IMR-90 (cell line): ENCODE measurements at places on chromosomes 3 and 15. TPM values are rescaled to one million over a fixed set of nuclear protein-coding genes. Genes with fewer than 3 reads are reported as not detected.
A peak's percentile ranks its signal among the peaks of the same experiment; 100 is the strongest.

- DNase-seq: peak; percentile 68
Observed at GRCh38 chr3:11641683-11642430, 1.9 kb downstream of the VGLL4 start.

DNA sequence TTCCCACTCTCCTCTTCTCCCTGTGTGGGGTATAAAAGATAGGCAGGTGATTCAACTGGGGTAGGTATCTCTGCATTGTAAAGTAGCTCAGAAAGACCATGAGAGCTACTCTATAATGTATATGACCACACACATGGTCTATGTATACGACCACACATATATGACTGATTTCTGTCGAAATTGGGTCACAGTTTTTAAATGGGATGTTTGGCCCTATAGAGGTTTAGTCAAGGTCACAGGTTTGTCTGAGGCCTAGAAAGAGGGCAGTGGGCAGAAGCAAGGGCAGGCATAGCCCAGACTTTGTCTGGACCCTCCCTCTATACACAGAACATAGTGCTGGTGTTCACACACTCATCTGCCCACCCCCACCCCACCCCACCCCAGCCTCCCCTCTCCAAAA is 4.4 kb downstream of the LAMP3 start:
- no peak for DNase-seq

DNA sequence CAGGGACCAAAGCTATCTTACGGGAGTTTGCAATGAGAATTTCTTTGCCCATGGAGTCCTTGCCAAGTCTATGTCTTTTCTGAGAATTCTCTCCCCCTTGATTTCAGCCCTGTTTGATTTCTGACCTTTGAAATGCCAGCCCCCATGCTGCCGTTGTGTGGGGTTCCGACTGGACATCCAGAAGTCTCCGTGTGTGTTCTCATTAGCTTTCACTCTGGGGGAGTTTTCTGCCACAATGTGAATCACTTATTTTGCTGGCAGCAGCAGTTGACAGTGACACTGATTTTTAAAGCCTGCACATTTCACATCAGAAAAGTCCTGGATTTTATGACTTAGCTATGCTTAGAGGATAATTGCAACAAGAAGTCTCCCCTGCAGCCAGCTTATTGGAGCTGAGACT is 98.4 kb upstream of the CTDSPL start:
- DNase-seq: no peak

DNA sequence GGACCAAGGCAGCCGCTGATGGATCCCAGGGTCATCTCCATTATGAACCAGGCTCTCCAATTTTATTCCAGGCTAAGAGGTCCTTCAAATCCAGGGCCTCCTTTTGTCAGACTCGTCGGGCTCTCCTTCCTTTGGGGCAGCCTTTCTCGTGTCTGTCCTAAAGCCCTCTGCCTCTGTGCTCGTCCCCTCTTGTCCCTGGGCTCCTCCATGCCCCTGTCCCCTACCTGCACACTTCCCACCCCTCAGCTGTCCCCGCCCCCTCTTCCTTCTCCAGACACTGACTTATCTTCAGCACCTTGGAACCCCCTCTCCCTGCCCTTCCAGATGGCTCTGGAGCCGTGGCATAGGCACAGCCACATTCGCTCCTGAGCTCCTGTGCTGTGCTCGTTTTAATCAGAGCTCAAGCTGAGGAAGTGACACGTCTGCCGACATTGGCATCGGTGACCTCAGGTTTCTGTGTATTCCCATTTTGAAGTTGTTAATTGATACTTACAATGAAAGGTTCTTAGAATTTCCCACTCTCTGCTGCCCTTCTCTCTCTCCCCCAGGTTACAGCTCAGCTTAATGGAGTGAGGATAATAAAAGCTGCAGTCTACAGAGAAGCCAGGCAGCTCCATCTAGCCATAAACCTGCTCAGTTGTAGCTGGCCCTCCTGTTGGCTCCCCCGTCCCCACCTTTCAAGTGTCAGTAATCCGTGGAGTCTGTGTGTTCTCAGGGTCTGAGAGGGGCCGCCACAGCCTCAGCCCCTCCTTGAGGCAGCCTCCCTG is 51.1 kb upstream of the SEC22A start:
- DNase-seq: no peak

GRCh38 chr15:46251903-46252302 is 617.1 kb downstream of the SQOR start:
- no peak for DNase-seq

- peak; percentile 31 for DNase-seq
Observed at GRCh38 chr3:69422751-69423150, 36.9 kb upstream of the FRMD4B start.

DNA sequence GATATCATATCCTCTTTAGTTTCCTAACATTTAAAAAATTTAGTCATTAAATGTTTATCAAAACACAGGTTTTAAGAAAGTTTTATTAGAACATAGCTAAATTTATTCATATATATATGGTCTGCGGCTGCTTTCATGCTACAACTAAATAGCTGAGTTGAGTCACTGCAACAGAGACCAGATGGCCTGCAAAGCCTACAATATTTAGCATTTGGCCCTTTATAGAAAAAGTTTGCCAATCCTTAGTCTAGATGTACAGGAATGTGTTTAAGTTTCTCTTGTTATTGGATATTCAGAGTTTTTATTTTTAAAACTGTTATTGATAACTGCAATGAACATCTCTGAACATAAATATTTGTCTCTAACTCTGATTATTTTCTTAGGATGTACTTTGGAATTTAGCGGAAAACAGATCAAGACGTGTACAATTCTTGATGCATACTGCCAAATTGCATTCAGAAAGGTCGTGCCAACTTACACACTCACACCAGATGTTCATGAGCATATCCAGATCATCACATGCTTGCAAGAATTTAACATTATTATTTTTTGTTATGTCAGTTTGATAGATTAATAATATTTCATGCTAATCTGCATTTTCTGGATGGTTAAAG is 157.9 kb downstream of the STAC start:
- no peak for DNase-seq

GRCh38 chr15:96948981-96949380 is 618.5 kb downstream of the NR2F2 start:
- DNase-seq: no peak

DNA sequence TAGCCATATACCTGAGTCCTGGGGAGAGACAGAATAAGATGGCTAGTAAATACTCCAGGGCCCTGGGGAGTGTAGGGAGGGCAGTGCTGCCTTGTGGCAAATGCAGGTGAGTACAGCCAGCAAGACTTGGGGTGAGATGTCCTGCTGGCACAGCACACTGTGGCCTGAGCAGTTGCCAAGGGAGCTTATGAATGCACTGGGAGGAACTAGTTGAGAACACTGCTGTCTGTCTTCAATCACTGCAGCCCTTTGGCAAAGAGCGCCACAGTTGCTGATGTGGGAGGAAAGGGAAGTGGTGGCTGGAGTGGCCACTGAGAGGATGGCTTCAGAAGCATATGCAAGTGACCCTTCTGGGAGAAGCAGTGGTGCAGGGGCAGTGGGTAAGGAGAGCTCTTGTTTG is 264.6 kb downstream of the RORA start:
- no peak for DNase-seq

RBPMS2 gene
- total RNA-seq: under 0.01 TPM in 1 of 2 replicates, not detected in the other

LIPC gene
- under 0.01 TPM in 1 of 2 replicates, not detected in the other for total RNA-seq

AGTR1 gene
- 2.7 and 3.3 TPM in 2 replicates for total RNA-seq

CERS3 gene
- total RNA-seq: not detected in 2 replicates

UCN2 gene
- 0.54 and 0.56 TPM in 2 replicates for total RNA-seq

SETD2 gene
- total RNA-seq: 20.1 and 30.3 TPM in 2 replicates

MGLL gene
- 23.6 and 23.7 TPM in 2 replicates for total RNA-seq
